ENCODE measurements at places on chromosomes 5 and 9.

GRCh38 chr5:14028938-14029584 lies 84.6 kb upstream of the DNAH5 start:
- no peak for DNase-seq

DNA sequence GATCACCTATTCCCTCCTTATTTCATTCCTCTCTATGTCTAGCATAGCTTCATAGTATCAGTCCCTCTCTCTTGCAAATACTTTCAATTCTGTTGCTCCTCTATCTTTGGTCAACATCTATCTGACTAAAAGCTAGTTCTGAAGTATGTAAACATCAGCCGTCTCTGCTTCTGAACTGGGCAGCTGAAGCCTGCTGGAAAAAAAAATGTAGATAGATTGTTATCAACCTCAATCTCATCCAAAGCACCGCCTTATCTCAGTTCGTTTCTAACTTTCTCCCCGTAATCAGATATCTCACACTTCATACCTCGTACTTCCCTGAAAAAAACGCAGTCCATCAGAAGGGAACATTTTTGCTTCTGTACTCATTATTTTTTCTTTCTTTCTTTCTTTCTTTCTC lies 4.5 kb upstream of the SEMA6A start:
- no peak for DNase-seq

DNA sequence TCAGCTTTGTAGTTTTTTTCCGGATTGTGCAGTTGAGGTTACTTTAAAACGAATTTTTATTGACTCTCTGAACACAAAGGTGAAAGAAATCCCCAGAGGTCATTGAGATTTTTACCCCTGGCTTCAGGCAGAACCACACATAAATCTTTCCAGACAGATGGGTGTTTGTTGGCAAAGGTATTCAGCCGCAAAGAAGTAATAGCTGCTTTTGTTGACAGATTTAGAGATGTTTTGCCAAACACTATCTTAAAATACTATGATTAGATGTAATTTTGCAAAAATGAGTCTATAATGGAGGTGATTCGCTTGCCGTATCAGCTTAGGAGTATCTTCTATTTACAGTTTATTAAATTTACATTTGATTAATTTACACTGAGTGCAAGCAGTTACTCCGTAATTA lies 418.3 kb upstream of the CLINT1 start:
- DNase-seq = no peak

- no peak for DNase-seq
Observed at GRCh38 chr5:174694611-174695010, 29.8 kb upstream of the MSX2 start.

DNA sequence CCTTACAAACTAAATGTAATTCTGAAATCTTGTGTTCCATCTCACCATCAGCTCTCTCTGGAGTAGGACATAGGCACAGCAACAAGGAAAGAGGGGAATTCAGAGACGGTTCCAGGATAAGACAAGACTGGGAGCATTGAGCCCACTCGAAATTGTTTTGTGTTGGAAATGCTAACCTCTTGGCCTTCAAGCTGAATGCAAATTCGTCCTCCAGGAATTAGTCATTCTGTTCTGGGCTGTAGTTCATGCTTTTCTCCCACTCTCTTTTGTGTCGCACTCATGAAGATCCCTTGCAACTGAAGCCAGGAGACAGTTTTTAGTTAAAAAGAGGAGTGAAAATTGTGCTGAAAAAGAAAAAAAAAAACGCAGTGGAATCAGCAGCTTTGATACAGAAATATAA lies 121.7 kb upstream of the SEMA6A start:
- DNase-seq = no peak

DNA sequence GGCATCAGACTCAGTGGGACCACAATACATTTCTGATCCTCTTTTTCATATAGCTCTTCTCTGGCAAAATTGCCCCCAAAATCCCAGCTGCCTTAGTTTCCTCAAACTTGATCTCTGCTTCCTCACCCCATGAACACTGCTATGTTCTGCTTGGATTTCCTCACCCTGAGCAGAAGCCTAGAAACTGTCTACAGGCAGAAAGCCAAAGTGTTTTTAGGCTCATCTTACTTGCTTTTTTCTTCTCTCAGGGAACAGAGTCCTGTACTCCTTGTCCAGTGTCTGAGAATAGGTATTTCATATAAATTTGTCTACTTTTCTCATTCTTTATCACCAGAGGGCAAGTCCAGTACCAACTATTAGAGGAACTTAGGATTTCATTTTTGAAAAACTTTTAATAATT lies 21.5 kb upstream of the UBAP1 start:
- DNase-seq = no peak
